Chondrocyte (in vitro differentiated cells): ENCODE measurements at places on chromosomes 7 and 10.
A peak's percentile ranks its signal among the peaks of the same experiment; 100 is the strongest.

DNA sequence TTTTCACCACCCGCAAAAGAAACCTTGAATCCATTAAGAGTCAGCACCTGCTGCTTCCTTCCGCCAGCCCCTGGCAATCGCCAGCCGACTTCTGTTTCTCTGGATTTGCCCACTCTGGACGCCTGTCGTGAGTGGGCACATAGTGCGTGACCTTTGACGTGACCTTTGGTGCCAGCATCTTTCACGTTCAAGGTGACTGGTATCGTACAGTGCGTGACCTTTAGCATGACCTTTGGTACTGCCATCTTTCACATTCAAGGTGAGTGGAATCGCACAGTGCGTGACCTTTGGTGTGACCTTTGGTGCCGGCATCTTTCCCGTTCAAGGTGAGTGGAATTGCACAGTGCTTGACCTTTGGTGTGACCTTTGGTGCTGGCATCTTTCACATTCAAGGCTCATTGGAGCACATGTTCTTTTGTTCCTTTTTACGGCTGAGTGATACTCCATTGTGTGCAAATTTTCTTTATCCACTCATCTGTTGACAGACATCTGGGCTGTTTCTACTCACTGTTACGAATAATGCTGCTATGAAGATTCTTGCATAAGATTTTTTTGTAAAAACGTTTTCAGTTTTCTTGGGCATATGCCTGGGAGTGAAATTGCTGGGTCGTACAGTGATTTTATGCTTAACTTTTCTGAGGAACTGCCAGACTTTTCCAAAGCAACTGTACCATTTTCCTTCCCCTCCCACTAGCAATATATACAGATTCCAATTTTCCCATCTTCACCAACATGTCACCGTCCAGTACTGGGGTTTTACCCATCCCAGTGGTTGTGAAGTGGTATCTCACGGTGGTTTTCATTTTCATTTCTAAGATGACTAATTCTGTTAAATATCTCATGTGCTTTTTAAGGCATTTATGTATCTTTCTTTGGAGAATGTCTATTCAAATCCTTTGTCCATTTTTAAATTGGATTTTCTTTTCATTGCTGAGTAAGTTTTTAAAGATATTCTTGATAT lies 145.3 kb downstream of the DIP2C start:
- DNase-seq: peak; percentile 60

DNA sequence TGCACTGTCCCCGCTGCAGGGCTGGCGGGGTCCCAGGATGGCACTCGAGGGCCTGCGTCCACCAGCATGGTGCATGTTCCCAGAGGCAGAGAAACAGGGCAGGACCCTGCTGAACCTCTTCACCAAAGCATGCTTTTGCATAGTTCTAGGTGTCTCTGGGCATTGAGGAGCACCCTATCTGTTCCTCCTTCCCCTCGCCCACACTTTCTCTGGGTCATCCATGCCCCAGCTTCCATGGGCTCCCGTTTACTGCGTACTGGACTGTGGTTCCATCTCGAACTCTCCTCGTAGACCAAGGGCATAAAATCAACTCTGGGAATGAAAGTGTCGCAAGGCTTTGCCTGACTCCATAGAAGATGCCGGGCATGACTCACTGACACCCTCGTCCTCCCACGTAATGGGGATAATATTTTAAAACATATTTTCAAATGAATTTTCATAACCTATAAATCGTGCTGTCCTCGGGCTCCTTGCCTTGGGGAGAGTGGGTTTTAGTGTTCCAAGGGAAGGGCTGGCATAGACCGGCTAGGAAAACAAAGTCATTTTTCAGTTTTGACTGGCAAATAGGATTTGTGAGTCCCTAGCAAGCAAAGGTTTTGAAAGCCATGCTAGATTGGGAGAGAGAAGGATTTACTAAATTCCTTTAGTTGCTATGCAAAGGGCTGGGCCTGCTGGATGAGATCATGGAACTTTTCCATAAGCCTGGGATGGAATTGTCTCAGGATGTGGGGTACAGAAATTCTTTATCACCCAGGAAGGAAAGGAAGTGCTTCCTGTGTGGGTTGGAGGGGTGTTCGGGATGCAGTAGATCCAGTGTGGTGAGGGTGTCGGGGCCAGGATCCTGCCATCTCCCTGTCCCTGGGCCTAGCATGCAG lies 498.7 kb upstream of the MKI67 start:
- DNase-seq: no peak

DNA sequence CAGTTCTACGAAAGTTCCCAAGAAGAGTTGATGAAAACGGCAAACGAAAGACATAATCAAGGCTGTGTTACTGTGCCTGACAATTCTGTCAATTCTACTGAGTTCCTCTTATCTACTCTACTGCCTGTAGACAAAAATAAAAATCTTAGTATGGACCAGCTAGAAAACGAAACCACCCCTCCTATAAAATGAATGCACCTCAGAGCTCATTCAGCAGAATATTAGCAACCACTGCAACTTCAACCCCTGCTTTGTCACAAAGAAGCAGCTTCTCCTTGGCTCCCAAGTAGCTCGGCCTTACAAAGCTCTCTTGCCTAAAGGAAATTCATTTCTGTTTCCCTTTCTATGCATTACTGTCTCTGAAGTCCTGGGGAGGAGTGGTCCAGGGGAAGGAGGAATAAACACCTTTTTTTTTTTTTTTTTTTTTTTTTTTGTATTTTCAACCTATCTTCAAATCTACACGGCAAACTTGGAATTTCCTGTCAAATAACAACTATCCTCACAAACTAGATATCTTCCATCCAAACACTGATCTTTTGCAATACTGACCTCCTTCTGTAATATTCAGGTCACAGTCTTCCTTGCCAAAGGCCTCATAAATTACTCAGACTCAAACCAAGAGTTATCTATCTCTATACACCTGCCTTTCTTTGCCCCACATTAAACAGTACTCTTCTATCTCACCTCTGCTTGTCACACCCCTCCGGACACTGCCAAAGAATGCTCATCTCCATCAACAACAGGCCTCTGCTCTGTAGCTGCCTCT lies 74.3 kb downstream of the GLI3 start:
- no peak for DNase-seq

- DNase-seq: no peak
Observed at GRCh38 chr7:31004393-31004792, 40.6 kb downstream of the GHRHR start.

- no peak for DNase-seq
Observed at GRCh38 chr10:113566888-113567287, 14.0 kb downstream of the HABP2 start.

- no peak for DNase-seq
Observed at GRCh38 chr10:102123223-102123622, 3.1 kb upstream of the LDB1 start.

DNA sequence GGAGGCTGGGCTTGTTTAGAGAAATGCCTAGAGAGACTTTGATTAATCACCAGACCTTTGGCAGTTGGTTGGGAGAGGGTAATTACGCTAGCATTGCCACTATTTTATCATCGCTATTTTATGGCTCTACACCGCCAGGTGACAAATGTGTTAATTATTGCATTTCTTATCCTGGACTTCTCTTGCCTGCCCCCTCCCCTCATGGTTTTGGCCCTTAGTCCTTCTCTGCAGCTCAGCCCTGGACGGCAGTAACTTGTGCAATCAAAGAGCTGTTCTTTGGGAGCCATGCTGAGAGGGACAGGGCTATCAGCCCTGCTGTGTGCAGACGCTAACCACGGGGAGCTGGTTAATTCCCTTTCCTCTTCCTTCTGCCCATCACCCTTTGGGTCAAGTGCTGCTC lies 585.0 kb downstream of the AUTS2 start:
- DNase-seq: no peak

DNA sequence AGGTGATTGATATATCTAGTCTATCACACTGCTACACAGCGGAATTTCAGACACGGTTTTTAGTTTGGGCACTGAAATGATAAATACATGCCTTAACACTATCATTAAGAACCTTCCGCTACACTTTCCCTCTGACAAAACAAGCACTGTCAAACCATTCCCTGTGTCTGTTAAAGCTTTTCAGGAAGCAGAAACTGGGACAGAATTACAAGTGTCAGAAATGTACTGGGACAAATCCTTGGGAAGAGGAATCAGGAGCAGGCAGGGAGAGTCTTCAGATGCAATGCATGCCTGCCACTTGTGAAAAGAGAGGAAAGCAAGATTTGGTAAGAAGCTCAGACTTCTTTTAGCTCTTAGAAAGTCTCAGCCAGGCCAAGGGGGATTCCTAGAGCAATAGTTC lies 196.8 kb upstream of the PTPRZ1 start:
- no peak for DNase-seq

DNA sequence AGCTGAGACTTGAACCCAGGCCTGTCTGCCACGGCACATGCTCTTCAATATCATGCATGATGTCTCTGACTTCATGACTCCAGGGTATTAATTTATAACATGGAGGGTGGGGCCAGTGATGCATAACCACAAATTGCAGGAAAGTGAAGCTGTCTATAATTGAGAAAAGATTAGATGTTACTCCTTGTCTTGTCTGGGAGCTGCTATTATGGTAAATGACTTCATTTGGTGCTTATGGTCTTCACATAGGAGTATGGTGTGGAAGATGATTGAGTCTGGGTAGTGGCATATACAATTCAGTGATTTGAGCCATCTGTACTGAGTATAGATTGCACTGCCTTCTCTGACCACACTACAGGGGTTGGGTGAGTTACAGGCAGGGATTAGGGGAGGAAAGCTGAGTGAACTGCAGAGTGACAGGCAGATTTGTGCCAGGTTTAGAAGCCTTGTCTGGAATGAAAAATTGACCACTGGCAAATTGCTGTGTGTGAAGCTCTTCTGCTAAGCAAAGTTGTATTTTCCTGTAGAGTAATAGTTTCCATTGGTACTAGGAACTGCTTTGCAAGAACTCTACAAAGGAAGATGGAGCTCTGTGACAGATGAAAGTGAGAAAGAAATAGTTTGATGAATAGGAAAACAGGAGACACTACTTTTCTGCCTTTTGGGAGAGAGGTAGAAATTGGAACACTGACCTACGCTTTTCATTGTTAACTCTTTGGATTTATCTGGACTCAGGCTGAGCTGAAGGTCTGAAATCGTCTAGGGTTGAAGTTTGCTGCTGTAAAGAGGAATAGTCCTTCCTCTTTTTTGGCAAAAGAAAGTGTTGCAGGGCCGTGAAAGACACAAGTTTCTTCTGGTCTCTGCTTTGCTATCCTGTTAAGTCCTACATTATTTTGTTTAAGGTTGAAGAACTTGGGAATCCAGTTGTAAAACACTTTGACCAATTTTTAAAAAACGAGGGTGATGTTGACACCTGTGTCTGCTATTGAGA lies 2.7 kb downstream of the SND1 start:
- DNase-seq: no peak

GRCh38 chr7:2116989-2117591 lies 115.7 kb downstream of the MAD1L1 start:
- no peak for DNase-seq

DNA sequence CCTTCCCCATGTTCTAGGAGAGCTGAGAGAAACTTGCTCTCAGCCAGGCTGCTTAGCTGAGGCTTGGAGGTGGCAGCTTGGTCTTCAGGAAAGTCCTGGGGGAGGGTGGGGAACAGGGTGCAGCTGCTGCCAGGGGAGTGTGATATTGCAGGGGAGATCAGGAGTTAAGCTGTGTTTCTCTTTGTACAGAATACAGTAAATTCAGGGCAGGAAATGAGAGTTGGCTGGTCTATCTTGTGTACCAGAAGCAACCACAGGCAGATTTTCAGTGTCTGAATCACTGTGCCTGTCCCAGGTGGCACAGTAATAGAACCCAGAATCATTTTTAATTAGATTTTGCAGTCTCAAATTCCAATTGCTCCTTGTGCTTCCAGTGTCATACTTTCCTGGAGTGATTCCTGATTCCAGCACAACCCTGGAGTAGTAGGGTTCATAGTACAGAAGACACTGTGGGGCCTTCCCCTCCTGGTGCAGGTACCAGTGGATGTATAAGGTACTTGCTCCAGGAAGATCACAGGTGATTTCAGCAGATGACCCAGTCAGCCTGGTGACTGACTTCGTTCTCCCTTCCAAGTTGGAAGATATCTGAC lies 94.0 kb upstream of the TARP start:
- no peak for DNase-seq

DNA sequence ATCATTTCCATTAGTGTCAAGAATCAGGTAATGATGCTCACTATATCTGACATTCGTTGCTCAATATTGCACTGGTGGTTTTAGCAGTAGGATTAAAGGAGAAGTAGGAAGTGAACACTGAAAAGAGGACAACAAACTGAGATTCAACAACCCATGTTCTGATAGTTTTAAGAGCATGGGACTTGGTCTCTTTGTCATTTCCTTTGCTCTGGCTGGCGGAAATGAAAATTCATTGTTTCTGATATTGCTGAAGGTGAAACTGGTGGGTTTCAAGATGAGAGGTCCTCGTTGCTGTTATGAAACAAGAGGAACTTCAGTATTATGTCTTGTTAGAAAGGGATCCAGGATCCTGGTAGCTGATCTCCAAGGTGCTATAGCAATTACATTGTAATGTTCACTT lies 129.0 kb downstream of the DNAH11 start:
- DNase-seq: no peak

DNA sequence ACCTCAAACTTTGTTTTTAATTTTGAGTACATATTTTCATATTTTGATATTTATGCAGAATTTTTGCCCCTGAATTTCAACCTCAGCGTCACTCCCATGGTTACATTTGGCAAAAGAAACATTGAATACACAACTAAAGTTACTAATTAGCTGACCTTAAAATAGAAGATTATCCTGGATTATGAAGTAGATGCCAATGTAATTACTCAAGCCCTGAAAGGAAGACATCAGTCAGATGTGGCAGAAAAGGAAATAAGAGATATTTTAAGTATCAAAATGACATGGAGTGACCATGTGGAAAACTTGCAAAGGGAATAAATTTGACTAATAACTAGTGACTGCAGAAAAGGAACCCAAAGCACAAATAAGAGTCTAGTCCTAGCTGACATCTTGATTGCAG lies 701.3 kb upstream of the KCND2 start:
- DNase-seq: no peak

DNA sequence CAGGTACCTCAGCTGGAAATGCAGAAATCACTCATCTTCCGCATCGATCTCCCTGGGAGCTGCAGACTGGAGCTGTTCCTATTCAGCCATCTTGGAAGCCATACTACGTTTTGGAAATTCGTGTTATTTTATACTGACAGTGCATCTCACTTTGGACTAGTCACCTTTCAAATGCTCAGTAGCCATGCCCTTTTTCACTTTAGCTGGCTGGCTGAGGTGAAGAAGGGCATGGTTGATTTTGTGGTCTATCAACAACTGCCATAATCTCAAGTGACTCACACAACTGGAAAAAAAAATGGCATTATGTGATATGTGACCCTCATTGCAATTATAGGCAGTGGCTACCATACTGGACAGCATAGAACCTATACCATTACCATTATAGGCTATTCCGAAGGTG lies 100.5 kb downstream of the CCDC71L start:
- DNase-seq: no peak

DNA sequence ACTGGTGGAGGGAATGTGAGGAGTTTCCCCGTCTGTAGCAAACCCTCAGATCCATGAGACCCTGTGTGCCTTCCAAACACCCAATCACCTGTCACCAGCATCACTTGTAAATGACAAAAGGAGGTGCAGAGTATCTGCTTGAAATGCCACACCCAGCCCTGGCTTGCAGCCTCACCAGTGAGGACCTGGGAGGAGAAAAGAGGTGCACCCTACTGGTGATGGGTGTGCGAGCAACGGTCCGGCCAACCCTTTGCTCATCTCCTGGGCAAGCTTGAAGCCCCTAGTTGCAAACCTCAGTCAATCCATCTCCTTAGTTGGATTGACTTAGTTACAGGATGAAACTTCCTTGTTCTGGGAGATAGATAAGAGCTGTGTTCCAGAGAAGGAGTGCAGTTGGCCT lies 62.4 kb upstream of the WAPL start:
- DNase-seq: no peak
